ENCODE measurements at places on chromosomes 5 and 9. TPM values are rescaled to one million over a fixed set of nuclear protein-coding genes. Genes with fewer than 3 reads are reported as not detected.

LVRN gene
- polyA plus RNA-seq: 1.4 TPM

PNPLA7 gene
- polyA plus RNA-seq: 3.1 TPM

DNA sequence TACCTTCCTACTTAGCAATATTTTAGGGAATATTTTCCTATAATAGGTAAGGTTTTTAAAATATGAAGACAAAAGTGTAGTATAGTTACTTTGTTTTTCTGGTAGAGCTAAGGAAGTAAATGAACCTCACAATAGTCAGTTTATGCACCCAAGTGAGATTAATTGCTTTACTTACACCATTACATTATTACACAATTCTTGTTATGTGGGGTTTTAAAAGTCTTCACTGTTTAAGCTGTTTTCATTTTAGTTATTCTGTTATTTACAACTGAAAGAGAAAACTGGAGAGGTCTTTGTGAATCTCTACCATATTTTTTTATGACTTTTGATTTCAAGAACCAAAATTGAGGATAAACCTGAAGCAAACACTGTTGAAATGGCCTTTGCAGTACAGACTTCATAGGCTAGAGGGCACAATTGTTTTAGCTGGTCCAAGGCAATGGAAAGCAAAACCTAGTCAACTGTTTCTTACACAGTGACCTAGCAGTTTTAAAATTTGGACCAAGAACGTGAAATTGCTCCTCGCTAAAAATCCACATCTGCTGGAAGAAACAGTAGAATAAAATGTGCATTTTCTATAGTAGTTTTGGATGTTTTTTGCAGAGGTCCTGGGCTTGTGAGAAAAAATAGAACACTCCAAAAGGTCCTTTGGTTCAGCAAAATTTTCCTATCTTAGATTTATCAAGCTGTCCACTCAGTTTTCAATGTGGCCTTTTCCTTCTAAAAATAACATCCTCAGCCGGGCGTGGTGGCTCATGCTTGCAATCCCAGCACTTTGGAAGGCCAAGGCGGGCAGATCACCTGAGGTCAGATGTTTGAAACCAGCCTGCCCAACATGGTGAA, 66.4 kb upstream of the FER start:
- DNase-seq: peak; percentile 66

DNA sequence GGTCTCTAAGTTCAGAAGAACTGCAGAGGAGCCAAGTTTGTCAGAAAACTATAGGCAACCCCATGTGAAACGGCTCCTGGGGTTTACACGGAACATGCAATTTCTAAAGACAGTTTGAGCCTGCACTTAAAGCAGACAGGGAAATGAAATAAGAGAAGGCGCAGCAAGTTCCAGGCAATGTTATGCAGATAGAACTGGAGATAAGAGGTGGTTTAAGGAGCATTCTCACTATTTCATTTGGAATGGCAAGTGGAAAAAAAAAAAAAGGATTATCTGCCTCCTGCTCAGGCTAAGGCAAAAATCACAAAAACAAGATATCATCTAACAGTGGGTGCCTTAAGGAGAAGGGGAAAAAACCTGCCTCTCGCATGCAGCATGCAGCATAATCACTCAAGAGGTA, 2252.4 kb downstream of the MAT2B start:
- DNase-seq: no peak

- no peak for DNase-seq
These were observed 329.3 kb upstream of the BRINP1 start for GRCh38 chr9:119698535-119698934.

DNA sequence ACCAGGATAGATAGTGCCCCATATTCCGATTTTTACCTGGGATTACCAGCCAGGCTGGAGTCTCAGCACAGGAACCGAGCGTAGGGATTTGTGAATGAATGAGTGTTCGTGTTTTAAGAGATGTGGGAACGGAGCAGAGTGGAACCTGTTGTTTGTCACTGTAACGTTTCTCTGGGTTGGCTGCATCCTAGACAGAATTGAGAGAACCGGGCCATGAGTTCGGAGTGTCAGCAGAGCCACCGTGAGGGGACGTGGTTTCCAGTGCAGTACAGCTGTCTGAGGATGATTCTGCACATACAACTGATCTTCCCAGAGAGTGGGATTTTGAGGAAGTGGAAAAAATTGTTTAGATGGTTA, 1.2 kb downstream of the PDE8B start:
- DNase-seq: no peak
